Activated CD8-positive, alpha-beta memory T cell treated with anti-CD3 and anti-CD28 coated beads for 1 hour (primary cell): ENCODE measurements at places on chromosomes 4 and X.

GRCh38 chrX:78754917-78755316, 7.4 kb downstream of the LPAR4 start:
- DNase-seq: no peak

- DNase-seq: no peak
Measured at GRCh38 chr4:110195561-110196205, 2.7 kb downstream of the ELOVL6 start.

DNA sequence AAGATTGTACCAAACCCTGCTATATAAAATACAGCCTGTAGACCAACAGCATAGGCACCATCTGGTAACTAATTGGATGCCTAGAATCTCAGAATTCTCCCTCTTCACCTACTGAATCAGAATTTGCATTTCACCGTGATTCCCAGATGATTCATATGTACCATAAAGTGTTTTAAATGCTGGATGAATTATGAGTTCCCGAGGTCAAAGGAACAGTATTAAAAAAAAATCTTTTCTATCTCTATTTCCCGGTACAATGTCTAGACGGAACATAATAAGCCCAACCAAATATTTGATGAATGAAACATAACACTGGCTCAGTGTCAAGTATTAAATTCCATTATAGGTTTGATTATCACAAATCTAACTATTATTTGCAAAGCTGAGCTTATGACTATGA, 280.0 kb downstream of the ANKRD50 start:
- no peak for DNase-seq

- no peak for DNase-seq
Measured at GRCh38 chrX:135095715-135096114, 24.6 kb downstream of the ETDB start.

DNA sequence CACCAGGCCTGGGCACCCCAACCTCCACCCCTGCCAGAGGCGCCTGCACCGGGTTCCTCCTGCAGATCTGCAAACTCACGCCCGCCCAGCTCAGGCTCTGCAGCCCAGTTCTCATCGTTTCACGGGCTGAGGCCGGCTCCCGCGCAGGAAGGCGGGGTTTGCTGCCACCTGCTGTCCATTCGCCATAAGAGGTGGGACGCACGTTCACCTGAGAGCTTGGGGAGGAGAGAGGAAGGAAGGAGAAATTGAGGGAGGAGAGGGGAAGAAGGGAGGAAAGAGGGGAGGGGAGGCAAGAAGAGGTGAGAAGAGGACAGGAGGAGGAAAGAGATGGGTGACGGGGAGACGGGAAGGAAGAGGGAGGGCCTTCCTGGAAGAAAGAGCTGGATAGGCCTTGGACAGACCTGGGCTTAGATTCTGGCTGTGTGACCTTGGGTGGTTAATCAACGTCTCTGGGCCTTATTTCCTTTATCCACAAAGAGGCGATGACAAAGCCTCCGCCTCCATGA, 114.5 kb downstream of the ADRA2C start:
- peak; percentile 47 for DNase-seq

DNA sequence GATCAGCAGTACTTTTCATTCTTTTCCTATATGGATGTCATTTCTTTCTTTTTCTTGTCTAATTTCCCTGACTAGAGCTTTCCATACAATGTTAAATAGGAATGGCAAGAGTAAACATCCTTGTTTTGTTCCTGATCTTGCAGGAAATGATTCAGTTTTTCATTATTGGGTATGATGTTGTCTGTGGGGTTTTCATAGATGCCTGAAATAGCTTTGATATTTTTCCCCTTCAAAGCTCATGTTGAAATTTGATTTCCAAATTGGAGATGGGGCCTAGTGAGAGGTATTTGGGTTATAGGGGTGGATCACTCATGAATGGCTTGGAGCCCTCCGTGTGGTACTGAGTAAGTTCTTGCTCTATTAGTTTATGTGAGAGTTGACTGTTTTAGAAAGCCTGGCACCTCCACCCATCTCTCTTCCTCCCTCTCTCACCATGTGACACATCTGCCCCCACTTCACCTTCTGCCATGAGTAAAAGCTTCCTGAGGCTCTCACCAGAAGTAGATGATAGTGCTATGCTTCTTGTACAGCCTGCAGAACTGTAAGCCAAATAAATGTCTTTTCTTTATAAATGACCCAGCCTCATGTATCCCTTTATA, 22.3 kb upstream of the VSIG1 start:
- no peak for DNase-seq

GRCh38 chr4:2858451-2859217, 15.0 kb downstream of the ADD1 start:
- no peak for DNase-seq

GRCh38 chr4:169861593-169861992, 103.8 kb upstream of the HPF1 start:
- DNase-seq: no peak

DNA sequence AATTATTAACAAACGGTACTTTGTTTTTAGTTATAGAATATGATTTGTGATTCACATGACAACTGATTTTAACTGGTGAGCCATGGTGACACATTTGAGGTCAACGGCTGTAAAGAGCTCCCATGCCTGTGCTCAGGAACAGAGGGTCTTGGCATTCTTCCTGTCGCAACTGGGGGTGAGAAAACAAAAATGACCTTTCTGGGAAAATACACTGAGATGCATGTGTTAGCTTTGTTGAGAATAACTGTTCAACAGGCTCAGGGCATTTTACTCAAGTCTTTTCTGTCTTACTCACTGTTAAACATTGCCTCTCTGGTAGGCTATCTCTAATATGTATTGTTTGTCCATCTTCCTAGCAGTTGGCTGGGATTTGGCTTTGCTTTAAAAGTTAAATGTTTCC, 57.1 kb upstream of the HPGD start:
- DNase-seq: no peak

DNA sequence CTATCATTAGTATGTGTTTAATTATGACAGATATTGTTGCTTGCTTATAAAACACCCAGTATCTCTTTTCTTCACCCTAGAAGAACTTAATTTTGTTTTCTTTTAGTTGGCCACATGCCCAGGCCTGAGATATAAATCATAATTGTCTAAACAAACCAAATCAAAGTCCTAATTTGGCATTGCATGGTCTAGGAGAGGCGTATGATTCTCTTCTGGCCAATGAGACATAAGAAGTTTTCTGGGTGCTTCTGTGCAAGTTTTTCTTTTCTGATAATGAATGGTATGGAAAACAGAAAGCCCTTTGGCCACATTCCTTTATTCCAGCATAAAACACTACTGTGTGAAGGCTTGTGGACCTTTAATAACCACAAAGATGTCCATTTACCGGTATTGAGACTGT, 192.9 kb upstream of the CTSO start:
- DNase-seq: no peak

- no peak for DNase-seq
Measured at GRCh38 chr4:80112236-80112635, 39.2 kb upstream of the ANTXR2 start.

GRCh38 chrX:139739138-139739537, 31.2 kb upstream of the MCF2 start:
- no peak for DNase-seq

GRCh38 chr4:81628489-81628888, 156.8 kb upstream of the RASGEF1B start:
- DNase-seq: no peak

- no peak for DNase-seq
Measured at GRCh38 chrX:42399632-42400024, 378.3 kb downstream of the PPP1R2C start.

DNA sequence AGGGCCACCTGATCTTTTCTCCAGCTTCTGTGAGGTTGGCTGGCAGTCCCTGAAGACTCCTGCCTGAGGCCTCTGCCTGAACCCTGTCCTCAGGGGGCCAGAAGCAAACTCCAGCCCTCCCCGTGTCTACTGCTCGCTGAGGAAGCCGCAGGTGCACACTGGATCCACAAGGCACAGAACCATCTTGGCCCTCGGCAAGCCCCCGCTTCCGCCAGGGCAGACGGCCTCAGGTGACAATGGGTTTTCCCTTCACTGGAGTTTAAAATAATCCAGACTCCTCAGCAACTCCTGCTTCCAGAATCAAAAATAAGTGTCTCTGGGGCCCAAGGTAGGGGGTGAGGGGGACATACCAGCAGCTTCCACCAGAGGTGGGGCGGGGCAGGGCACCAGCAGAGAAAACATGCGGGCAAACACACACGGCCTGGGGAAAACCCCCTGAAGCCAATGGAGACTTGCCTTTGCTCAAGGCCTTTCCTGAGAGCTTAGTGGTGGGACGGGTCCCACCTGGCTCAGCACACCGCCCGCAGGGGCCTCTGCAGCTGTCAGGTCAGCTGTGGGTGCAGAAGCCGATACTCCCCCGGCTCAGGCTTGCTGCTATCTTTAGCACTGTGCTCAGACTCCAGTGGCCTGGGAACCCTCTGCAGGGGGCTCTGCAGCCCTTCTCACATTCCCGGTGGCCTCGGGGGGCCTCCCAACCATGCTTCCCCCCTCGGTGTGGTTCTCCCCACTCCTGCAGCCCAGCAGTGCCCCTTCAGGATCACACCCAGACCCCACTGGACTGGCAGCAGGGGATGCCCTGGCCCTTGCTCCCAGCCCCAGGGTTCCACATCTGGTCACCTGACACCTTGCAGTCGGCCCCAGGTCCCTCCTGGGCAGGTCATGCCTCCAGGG, 1.9 kb downstream of the MYL5 start:
- DNase-seq: no peak

DNA sequence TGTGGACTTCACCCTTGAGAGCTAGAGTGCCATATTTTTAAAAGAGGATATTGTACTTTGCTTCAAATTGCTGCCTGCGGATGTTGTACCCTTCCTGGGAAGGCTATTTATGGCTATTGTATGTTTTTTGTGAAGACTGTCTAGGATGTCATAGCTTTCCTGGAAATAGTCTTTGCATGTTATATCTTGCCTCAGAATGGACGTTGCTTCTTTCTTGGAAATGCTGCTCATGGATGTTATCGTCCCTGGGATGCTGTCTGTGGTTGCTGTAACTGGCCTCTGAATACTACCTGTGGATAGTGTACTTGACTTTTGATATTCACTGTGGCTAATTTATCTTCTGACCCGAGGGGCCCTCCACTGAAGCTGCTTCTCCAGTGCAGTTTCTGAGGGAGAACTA, 146.8 kb downstream of the ENOX2 start:
- no peak for DNase-seq

GRCh38 chrX:39955625-39956024, 142.1 kb downstream of the BCOR start:
- no peak for DNase-seq

DNA sequence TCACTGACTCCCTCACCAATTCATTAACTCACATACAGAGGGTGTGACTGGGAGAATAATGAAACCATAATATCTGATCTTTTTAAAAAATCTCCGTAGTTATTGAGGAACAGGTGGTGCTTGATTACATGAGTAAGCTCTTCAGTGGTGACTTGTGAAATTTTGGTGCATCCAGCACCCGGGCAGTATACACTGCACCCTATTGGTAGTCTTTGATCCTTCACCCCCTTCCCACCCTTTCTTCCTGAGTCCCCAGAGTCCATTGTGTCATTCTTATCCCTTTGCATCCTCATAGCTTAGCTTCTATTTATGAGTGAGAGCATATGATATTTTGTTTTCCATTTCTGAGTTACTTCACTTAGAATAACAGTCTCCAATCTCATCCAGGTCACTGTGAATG, 1143.8 kb downstream of the PCDH19 start:
- no peak for DNase-seq

- DNase-seq: no peak
Measured at GRCh38 chrX:57156397-57157049, 19.3 kb upstream of the SPIN2A start.

GRCh38 chrX:112259375-112259774, 176.8 kb upstream of the TRPC5 start:
- no peak for DNase-seq

- DNase-seq: no peak
Measured at GRCh38 chr4:165788686-165789463, 84.2 kb upstream of the TLL1 start.

DNA sequence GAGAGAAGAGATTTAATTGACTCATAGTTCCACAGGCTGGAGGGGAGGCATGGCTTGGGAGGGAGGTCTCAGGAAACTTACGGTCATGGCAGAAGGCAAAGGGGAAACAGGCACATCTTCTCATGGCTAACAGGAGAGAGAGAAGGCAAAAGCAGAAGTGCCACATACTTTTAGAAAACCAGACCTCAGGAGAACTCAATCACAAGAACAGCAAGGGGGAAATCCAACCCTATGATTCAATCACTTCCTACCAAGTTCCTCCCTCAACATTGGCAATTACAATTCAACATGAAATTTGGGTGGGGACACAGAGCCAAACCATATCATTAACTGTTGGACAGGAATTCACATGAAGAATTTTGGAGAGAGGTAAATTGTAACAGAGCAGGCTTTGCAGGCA, 485.3 kb upstream of the PITX2 start:
- no peak for DNase-seq

GRCh38 chr4:25834411-25835107, 28.2 kb downstream of the SEL1L3 start:
- DNase-seq: no peak

DNA sequence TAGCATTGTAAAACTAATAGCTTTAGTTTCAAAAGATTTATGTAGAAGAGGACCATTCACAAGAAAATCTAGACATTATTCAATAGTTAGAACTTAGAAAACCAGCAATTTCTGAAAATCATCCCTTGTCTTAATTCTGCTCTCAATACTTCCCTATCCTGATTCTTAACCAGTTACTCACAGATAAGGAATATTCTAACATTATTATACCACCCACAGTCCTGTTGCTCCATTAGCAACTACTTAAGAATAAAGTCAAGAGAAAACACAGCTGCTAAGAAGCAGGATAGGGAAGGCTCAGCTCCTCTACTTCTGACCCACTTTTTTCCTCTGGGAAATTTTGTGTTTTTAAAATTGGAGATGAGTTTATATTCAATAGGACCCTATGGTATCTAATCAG, 47.7 kb downstream of the PHKA1 start:
- no peak for DNase-seq

GRCh38 chrX:50165727-50166126, 35.1 kb downstream of the AKAP4 start:
- DNase-seq: no peak

GRCh38 chr4:113290666-113291065, 241.2 kb downstream of the ANK2 start:
- DNase-seq: no peak

DNA sequence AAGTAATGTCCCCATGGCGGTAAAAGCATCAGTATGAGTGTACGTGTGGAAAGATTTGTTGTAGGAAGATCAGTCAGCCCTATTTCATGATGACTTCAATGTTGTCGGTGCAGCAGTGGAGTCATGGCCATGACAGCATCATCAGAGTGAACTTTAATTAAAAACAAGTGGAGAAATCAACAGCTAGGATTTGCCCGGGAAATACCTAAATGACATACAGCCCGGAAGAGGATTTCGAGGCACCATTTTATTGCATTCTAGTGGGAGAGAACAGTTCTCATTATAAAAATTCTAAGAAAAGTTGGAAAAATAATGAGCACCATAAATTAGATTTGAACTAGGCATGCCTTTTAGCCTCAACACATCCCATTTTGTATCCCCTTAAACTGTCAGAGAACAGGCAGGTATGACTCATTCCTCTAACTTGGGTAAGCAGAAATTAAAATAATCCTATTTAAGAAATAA, 170.1 kb downstream of the SHROOM3 start:
- DNase-seq: no peak

GRCh38 chr4:53935780-53936179, 128.6 kb downstream of the CHIC2 start:
- DNase-seq: no peak
